Cardiac septum (tissue), 1 donor: ENCODE measurements at places on chromosomes 3 and 15.

- DNase-seq, result no peak
These were observed 109.9 kb downstream of the DNAJB8 start for GRCh38 chr3:128356822-128357221.

GRCh38 chr3:66228707-66229106 lies 7.9 kb downstream of the SLC25A26 start:
- no peak for DNase-seq

GRCh38 chr15:40310001-40310959 lies 2.5 kb upstream of the PLCB2 start:
- peak; percentile 89 for DNase-seq

- DNase-seq, result no peak
These were observed 24.5 kb upstream of the RASA2 start for GRCh38 chr3:141462176-141462859.

- no peak for DNase-seq
These were observed 553.1 kb upstream of the CBLB start for GRCh38 chr3:106421909-106422308.

DNA sequence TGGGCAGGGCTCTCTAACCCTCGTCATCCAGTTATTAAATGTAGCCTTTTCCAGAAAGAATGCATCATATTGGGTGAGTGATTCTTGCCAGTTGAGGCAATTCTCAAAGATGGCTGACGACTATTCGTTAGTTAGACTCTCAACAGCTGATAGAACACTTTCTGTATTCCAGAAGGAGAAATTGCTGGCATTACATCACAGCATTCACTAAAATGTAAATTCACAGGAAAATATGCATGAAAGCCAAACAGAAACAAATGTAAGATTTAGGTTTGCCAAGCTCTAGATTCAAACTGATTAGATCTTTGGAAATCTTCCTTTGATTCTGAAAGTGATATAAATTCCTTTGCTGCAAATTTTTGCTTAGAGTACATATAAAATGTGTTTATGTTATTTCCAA lies 1501.0 kb downstream of the SI start:
- DNase-seq, result no peak

GRCh38 chr3:142898346-142899213 lies 9.7 kb upstream of the PCOLCE2 start:
- DNase-seq, result no peak

GRCh38 chr15:68447976-68448755 lies 16.2 kb upstream of the ITGA11 start:
- DNase-seq, result no peak
